Breast epithelium (tissue), 4 donors: ENCODE measurements at places on chromosomes 13 and 19.

DNA sequence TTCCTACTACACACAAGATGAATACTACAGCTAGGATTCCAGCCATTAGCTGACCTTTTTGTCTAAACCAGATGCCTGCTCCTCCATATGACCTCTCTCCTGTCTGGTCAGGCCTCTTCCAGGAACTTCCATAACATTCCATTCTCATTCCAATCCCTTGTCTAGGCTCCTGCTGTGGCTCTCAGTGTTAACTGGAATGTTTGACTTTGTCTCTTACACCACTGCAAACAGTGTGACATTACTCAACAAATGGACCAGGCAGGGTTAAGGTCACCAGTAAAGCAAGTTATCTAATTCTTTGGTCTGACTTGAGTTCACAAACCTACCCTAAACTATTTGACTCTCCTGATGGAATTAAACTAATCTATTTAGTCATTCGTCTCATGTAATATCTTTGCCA is 2.1 kb upstream of the GPC6 start:
- DNase-seq = no peak

GRCh38 chr13:48891586-48891985 is 84.1 kb upstream of the FNDC3A start:
- DNase-seq = no peak

DNA sequence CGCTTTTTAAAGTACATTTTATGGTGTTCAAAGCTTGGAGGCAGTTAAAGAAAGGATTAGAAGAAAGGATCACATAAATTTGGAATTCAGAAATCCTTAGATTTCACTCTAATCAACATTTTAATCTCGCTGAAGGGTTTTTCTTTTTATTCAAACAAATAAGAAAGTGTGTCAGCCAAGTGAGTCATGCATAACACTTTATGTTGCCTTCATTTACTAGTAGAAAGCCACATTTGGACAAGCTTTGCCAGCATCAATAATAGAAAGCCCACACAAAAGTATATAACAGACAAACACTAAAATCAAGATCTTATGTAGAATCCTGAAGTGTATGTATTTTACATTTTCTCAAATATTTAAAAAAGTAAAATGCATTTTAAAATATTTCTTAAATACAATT is 154.9 kb upstream of the TRPC4 start:
- DNase-seq = no peak

DNA sequence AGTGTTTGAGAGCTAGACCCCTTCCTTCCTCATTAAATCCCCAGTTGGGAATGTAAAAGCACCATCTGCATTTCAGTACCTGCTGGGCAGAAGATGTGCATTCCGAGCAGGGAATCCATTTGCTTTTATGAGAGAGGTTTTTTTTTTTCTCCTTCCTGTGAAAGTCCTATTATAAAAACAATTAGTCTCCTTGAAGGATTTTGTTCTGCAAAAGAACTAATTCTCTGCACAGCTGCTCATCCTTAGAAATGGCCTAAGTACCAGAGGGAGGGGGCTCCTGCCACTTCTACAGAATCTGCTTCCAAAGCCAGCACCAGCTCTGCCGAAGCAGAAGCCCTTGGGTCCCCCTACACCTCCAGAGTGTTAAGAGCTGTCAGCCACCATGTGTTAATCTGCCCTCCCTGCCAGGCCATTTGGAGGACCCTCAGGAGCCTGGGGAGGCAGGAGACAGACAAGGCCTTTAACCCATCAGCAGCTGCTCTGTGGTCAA is 36.4 kb upstream of the SERPINE3 start:
- DNase-seq = no peak

- no peak for DNase-seq
These were observed 34.0 kb downstream of the C13orf46 start for GRCh38 chr13:113939944-113940297.

DNA sequence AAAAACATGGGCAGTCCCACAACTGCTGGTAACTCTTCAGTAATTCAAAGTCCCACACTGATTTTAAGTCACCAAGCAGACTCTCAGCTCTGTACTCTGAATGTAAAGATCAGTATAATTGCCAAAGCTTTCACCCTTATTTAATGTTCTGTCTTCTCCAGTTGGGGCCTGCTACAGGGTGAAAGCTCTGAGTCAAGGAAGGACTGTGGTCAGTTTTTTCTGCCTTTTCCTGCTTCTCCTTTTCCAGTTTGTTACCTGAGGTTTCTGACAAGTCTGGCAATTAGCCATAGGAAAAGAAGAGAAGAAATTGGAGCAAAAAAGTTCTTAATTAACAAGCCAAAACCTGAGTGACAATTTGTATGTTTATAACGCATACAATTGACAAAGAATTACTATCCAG is 279.3 kb downstream of the RBM26 start:
- DNase-seq = no peak

DNA sequence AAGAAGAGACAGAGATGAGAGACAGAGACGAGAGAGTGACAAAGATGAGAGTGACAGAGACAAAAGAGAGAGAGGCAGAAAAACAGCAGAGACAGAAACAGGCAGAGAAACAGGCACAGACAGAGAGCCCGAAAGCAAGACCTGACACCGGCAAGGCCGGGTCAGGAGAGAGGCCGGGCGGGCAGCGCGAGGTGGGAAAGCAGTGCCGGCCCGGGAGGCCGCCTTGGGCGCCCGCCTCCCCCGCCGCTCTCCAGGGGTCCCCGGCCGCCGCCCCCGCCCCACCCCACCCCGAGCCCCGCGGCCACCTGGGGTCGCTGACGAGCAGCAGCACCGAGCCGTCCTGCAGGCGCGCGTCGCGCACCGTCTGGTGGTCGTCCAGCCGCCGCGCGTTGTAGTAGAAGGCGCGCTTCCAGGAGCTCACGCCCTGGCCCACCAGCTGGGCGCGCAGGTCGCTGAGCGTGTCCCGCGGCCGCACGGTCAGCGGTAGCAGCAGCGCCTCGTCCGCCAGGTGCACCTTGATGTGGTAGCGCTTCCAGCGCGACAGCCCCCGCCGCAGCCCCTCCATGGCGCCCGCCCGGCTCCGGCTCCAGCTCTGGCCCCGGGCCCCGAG is at the start of gene TINCR:
Gene TINCR, minus strand, starts transcription at position 594 of the 610 bp plus-strand sequence.
- DNase-seq = no peak

DNA sequence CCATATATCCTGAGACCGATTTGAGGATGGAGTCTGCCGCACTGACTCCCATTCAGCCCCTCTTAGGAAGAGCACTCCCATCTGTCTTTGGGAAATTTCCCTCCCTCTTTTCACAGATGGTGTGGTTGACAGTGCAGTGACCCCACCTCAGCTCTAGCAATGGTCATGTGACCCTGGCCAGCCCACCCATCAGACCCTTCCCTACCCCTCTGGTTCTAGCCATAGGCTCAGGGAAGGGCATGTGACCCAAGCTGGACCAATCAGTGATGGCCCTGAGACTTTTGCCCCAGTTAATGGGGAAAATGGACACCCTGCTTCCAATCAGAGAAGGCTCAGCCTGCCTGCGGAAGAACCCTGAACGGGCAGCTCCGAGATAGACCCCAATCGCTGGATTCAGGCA is 26.3 kb downstream of the IL12RB1 start:
- DNase-seq = no peak
